ENCODE measurements at places on chromosomes 1 and 21.

DNA sequence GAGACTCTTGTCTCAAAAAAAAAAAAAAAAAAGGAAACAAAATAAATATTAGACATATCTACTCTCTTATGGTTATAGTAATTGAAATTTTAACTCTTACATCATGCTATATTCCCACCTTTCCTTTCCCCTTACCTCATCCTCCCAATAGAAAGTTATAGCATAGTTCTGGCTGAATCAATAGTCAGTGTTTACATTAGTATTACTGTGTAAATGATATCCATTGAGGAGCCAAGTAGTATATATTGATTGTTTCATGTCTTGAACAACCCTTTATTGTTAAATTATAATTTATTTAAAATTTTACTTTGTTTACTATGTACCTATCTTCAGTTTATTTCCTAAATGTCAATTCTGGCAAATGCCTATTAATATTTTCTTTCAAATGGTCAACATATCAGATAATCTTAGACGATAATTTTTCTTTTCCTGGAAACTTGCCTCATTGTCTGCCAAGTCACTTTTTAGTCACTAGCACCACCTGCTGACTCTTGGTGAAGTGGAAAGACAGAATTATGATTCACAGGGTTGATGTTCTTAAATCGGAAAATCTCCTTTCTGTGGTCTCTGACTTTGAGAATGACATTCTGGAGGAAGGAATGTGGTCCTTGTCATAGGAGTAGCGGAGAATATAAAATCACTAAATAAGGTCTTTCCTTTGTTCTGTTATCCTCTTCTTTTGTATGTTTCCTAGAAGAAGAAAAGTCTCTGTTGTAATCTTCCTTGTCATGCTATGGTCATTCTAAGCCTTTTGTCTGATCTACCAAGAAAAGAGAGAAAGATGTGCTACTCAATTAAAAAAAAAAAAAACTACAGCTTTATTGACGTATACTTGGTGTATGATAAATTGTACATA lies 8.6 kb downstream of the HJV start:
- peak; percentile 64 for DNase-seq

GRCh38 chr21:46154155-46154954 lies 1.0 kb downstream of the FTCD start:
- no peak for DNase-seq

GRCh38 chr1:244311784-244312532 lies 139.8 kb downstream of the ADSS2 start:
- DNase-seq = no peak

DNA sequence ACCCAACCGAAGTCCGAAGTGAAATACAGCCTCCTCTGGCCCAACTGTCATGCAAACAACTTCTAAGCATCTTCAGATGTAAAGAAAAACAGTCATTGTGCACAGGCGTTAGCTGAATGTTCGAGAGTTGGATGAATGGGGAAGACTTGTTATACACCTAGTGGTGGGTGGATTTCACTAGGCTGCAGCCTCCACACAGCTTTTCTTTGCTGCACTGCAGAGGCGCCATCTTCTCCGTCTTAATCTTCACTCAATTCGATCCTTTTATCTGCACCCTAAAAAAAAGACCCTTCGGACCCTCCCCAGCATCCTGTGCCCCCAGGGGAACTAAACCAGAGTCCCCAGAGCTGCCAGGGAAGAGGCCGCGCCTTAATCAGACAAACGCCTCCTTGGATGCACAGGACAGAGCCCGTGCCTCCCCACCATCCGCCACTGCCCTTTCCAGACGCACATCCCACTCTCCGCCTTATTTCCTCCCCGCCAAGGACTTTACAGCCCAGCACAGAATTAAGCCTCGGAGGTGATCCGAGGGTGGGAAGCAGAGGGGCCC lies 1.4 kb downstream of the APP start:
- peak; percentile 42 for DNase-seq

GRCh38 chr1:22264464-22265341 lies 121.8 kb upstream of the WNT4 start:
- no peak for DNase-seq

Data from NCI-H1092 (cell line).